ENCODE measurements at places on chromosomes 6 and 20.

DNA sequence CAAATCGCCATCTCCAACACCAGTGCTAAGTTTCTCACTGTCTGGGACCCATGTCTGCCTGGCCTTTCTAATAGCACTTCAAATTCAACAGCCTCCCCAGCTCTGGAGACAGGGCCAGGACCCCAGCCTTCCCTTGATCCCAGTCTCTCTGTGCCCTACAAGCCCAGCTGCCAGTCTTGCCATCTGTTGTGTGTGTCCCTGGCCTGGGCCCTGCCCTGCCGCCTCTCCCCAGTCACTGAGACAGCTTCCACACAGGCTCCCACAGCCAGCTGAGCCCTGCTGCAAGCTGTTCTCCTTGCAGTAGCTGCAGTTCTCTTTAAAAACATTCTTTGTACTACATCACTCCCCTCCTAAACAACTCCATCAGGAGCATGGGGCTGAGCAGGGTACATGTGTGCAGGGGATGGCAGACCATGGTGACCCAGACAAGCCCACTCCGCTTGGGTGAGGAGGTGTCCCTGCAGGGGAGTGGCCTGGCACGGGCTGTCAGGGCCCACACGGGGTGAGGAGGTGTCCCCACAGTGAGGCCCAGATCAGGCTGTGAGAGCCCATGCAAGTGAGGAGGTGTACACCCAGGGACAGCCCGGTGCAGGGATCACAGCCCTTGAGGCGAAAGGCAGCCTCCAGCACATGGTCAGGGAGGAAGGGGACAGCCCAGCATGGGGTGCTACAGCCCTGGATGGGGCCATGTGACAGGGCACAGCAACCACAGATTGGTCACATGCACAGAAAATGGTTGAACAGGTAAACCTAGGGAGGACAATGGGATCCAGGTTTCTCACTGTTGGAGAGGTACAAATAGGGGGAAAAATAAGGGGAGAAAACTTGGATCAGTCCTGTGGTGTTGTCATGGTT lies 16.2 kb downstream of the CST7 start:
- no peak for DNase-seq

DNA sequence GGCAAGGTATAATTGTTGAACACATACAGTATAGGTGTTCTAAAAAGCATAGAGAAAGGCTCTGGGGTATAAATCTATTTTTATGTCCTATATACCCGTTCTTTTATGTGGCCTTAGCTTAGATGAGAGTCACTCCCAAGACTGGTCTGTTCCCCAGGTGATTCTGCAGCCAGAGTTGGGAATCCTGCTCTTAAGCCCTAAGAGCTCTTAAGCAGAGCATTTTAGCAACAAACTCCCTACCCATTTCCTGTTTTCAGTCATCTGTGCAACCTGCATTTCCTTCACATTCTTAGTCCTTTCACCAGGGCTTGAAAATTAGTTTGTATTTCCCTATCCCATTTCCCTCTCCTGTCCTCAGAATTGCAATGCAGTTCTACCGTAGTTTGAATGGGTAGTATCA lies 166.1 kb downstream of the HS3ST5 start:
- no peak for DNase-seq

- peak; percentile 80 for DNase-seq
These were observed 202.1 kb upstream of the CNR1 start for GRCh38 chr6:88368071-88368787.

GRCh38 chr6:52958546-52959255 lies 36.4 kb downstream of the GSTA4 start:
- DNase-seq, result no peak

- peak; percentile 43 for DNase-seq
These were observed 118.5 kb downstream of the SIM1 start for GRCh38 chr6:100346203-100346602.

GRCh38 chr6:39353698-39354315 lies 31.3 kb upstream of the KCNK16 start:
- DNase-seq, result no peak

DNA sequence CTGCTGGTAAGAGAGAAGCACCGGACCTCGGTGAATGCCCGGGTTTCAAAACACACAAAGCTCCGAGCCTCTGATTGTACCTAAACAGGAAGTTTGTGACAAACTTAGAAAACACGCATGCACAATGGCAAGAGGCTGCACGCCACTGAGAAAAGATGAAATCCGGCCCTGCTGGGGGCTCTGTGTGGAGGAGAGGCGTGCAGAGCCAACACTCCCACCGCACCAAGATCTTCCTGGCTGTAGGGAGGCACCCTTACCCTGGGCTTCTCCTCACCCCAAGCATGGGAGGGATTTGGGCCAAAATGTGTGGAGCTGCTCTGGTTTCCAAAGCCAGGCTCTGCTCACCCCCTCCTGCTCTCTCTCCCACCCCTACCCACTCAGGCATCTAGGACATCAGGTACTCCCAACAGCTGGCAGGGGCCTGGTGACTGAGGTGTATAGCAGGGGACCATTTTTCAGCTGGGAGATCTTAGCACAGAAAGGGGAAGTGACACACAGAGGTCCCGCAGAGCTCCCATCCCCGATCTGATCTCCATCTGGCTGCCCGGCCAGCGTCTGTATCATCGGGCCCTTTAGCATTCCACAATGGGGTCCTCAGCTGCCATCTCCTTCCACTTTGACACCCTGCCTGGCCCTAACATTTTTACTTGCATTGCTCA lies 84.2 kb downstream of the TRERF1 start:
- peak; percentile 34 for DNase-seq

GRCh38 chr6:146550911-146551310 lies 7.3 kb downstream of the RAB32 start:
- peak; percentile 50 for DNase-seq

DNA sequence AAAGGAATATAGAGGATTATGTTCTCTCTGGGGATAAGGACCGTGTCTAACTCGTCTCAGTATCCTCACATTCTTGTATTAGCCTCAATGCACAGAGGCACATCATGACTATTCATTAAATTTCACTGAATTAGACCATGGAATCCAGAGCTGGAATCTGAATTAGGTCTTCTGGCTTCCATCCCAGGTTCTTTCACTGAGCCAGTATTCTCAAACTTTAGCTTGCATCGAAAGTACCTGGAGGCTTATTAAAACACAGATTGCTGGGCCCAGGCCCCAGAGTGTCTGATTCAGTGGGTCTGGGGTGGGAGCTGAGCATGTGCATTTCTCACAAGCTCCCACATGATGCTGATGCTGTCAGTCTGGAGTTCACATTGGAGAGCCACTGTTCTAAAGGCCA lies 142.0 kb downstream of the UST start:
- no peak for DNase-seq

DNA sequence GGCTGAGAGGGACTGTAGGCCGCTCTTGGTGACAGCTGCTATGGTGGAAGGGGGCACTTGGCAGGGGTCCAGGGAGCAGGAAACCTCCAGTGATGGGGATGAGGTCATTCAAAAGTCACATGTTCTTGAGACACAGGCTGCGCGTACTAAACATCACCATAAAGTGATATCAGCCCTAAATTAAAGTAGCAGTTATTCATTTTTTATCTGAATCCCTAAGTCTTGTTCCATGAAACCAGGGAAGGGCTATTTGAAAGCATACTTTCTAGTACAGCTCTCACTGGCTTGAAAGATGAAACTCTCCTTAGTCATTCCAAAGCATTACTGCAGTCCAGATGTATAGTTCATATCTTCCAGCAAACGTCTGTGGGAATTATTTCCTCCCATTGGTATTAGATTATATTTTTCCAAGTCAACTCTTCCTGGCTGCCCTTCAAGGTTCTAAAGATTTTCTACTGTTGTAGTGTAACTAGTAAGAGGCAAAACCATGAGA lies 373.1 kb downstream of the CD109 start:
- DNase-seq, result peak; percentile 37

DNA sequence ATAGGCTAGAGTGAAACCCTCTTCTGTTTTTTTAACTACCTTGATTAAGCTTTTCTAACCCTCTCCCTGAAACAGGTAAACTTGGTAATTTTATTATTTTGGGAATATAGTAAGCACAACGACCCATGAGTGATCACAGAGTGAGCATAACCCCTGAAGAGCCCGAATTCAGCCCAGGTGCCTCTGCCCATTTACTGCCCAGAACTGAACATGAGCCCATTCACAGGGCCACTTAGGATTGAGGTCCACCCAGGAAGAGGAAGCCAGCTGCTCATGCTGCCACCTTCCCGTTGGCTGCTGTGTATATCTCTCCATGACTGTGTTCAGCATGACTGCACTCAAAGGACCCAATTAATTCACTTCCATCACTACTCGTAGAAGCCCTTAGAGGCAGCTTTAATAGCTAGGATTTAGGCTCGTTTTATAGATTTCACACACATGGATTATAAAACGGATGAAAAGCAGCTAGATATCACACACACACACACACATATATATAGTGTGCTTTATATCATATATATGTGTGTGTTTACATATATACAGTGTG lies 8.3 kb upstream of the PDE10A start:
- no peak for DNase-seq

DNA sequence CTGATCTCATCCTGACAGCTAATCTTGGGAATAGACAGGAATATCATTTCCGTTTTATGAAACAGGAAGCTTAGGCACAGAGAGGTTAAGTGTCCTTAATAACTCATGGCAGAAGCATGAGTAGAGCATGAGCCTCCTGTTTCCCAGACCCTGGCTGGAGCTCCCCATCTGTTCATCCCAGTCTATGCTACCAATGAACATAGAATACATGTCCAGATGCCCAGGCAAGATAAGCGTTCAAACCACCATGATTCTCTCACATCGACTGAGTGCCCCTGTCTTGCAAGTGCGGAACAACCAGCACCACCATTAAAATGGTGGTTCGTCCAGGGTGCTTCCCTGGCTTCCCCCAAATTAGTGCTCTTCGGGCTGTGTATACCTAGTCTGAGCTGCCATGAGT lies 217.1 kb downstream of the FARS2 start:
- DNase-seq, result no peak

- DNase-seq, result no peak
These were observed 29.7 kb downstream of the MC3R start for GRCh38 chr20:56278196-56278595.

GRCh38 chr6:22966691-22967422 lies 397.5 kb downstream of the HDGFL1 start:
- DNase-seq, result no peak

- no peak for DNase-seq
These were observed 283.6 kb upstream of the CNR1 start for GRCh38 chr6:88449770-88450169.

GRCh38 chr6:84801250-84801649 lies 36.9 kb upstream of the TBX18 start:
- no peak for DNase-seq

GRCh38 chr6:128149796-128150195 lies 248.9 kb upstream of the THEMIS start:
- DNase-seq, result no peak

- DNase-seq, result peak; percentile 54
These were observed 41.8 kb downstream of the BMP7 start for GRCh38 chr20:57224641-57225138.

- DNase-seq, result no peak
These were observed 14.4 kb upstream of the TREM2 start for GRCh38 chr6:41177287-41177686.

GRCh38 chr20:20241976-20242375 lies 125.9 kb upstream of the INSM1 start:
- DNase-seq, result no peak

DNA sequence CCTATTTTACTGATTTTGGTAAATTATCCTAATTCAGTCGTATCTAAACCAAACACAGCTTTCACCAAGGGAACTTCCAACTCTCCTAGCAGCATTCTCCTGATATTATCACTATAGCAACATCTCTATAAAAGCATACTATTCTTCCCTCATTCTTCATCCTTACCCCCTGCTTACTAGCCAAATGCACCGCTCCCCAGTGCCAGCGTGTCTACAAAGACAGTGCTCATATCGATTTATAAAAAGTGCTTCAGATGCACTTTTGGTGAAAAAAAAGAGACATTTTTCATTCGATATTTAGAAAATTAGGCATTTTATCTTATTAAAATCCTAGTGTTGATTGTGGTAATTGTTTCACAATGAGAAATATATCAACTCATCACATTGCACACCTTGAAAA lies 74.0 kb downstream of the SYNE1 start:
- no peak for DNase-seq

DNA sequence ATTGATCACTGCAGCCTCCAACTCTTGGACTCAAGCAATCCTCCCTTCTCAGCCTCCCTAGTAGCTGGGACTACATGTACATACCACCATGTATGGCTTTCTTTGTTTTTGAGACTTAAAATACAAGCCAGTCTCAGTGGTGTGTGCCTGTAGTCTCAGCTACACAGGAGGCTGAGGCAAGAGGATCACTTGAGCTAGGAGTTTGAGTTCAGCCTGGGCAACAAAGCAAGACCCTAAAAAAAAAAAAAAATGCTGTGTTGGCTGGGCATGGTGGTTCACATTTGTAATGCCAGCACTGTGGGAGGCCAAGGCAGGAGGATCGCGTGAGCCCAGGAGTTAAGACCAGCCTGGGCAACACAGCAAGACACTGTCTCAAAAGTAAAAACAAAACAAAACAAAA lies 51.7 kb downstream of the UBR2 start:
- no peak for DNase-seq

GRCh38 chr20:18052856-18053255 lies 4.9 kb downstream of the OVOL2 start:
- DNase-seq, result no peak

GRCh38 chr6:42269974-42270510 lies 52.4 kb upstream of the MRPS10 start:
- no peak for DNase-seq

DNA sequence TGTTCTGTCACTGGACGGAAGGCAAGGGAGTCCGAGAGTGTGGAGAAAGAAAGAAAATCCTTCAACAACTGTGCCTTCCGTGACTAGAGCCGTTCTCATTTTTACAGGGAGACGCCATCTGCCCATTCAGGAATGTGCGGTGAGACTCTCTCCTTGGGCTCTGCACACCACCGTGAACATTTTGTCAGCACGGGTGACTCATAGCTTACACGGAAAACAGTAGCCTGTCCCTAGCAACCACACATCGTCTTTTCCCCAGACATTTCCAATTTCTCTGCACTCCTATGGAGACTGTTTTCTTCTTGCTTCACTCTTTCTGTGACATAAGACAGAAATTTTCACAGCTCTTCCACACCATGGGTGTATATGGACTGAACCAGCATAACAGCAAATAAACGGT lies 55.1 kb downstream of the TBXT start:
- peak; percentile 56 for DNase-seq

DNA sequence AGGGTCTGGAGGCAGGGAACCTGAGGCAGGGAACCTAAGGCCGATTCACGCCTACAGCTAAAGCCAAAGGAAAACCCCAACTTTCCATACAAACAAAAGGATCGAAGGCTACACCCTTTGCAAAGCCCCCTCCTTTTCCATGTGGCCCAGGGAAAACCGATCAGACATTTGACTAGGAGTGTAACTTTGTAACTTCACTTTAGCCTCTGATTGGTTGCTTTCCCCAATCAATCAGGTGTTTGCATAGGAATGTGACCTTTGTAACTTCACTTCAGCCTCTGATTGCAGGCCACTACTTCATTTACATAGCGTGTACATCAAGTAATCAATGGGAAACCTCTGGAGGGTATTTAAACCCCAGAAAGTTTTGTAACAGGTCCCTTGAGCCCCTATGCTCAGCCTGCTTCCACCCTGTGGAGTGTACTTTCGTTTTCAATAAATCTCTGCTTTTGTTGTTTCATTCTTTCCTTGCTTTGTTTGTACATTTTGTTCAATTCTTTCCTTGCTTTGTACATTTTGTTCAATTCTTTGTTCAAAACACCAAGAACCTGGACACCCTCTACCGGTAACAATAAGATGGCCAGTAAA lies 43.3 kb downstream of the CHD6 start:
- DNase-seq, result no peak

Data from EL (cell line).